ENCODE measurements at places on chromosomes 7 and 10. TPM values are rescaled to one million over a fixed set of nuclear protein-coding genes. Genes with fewer than 3 reads are reported as not detected.

Gene TMEM236
- total RNA-seq = 2.0 TPM

Gene FOXP2
- total RNA-seq = 16.7 TPM

Gene ADIRF
- 318 TPM for total RNA-seq

Gene RUFY2
- 27.5 TPM for total RNA-seq

Gene SLC26A4
- total RNA-seq = 0.81 TPM

DNA sequence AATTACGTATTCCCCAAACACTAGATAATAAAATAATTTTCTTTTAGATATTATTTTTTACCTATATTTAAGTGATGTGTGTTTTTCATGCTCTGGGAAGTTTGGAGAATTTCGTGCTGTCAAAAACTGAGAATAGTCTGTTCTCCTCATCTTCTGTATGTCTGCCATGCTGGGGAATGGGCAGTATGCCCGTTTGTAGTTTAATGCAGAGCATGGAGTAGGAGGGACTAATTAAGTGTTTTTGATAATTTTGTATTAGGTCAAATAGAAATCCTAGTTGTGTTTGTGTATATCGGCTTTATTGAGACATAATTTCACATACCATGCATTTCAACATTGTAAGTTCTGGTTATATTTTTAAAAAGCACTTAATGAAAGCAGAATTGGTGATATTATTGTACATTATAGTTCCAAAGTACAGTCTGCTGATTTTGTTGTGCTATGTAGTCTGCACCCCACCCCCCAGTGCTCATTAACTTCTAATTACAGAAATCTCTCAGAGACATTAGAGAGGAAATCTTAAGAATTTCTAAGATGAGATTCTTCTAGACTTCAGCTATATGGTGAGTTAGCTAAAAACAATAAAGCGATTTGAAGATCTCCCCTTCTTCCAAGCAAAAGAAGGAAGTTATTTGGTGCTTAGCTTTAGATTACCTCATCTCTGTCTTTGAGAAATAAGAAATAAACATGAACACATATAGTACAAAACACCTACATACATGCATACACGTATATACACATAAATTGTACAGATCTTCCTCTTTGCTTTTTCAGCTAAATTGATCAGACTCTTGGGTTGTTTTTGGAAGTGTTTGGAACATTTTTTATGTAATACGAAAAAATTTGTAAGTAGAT, 22.2 kb downstream of the ZRANB1 start:
- peaks cover 6% of the 10 kb centered on the region for H3K36me3 ChIP-seq
- no peaks in the 10 kb centered on the region for H3K27me3 ChIP-seq
- peaks cover 50% of the 10 kb centered on the region for H3K4me1 ChIP-seq

GRCh38 chr10:69738071-69738470, 63.6 kb upstream of the COL13A1 start:
- no peak overlapping the region for H3K4me3 ChIP-seq
- peak overlapping the region; percentile 79 for H3K27ac ChIP-seq
- no peaks in the 10 kb centered on the region for H3K36me3 ChIP-seq
- H3K4me1 ChIP-seq = peaks cover 52% of the 10 kb centered on the region

GRCh38 chr7:75808106-75808505, 5.5 kb downstream of the CCL24 start:
- DNase-seq = no peak
- no peak overlapping the region for H3K27ac ChIP-seq
- H3K4me3 ChIP-seq = no peak overlapping the region
- no peaks in the 10 kb centered on the region for H3K36me3 ChIP-seq

All from thoracic aorta (tissue), 2 donors.